ENCODE measurements at places on chromosomes 2 and 18.

DNA sequence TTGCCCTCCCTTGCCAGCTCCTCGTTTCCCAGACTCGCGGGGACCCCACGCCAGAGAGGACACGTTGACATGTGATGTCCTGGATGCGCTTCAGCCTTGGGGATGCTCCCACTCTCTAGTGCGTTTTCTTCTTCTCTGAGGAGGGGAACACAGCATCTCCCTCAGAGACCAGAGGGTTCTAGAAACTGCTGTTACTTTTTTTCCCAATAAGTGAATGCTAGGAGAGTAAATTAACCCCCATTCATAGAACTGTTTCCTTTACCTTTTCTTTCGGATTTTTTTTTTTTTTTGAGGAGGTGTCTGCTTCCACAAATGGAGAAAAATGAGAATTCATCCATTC, 370 bp upstream of the EFEMP1 start:
- no peak for DNase-seq

DNA sequence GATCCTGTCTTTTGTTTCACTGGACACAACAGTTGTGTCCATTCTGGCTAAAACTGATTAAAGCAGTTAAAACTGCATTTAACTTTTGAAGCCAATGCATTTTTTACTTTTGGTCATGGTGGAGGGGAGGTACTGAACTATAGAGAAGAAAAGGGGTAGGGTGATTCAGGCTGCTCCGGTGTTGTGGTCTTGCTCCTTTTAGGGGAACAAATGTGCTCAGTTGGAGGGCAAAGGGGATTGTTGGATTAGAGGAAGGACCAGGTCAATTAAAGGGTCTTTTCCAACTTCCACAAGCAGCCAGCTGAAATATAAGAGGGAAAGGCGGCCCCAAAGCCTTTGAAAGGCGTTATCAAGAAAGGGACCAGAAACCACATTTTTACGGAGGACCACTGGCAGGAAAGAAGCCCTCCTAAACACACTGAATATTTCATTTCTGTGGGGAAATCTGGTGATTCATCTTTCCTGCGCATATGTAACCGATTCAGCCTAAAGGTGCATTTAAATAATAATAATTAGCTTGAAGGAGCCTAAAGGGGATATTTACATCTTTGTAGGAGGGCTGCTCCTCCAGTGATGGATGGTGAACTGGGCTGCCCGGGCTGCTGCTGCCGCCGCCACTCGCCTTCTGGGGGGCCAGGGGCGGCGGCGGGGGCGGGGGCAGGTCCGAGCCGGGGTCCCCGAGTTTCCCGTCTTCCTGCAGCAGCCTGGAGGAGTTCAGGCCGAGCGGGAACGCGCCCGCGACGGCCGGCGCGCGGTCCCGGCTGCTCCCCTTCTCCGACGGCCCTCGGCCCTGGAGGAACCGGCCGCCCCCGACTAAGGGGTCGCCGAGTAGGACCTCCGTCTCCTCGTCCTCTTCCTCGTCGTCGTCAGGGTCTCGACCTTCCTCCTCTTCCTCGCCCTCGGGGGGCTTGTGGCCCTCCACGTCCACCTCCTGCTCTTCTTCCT, 5.2 kb downstream of the SKOR2 start:
- no peak for DNase-seq

DNA sequence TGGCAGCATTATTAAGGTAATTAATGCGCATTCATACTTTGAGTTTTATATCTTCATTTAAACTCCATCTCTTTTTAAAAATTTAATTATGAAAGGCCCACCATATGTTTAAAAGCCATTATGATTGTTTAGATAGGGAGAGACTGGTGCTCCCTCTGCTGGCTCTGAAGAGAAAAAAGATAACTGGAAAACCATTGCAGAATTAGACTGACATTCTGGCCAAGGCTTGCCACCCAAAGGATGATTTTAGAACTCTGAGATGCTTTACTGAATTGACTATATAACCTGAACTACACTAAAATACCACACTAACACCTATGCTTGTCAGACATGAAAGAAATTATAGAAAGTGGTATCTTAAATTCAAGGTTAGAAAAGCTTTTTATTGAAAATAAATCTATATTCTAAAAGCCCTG, 127.6 kb upstream of the SPOPL start:
- no peak for DNase-seq

DNA sequence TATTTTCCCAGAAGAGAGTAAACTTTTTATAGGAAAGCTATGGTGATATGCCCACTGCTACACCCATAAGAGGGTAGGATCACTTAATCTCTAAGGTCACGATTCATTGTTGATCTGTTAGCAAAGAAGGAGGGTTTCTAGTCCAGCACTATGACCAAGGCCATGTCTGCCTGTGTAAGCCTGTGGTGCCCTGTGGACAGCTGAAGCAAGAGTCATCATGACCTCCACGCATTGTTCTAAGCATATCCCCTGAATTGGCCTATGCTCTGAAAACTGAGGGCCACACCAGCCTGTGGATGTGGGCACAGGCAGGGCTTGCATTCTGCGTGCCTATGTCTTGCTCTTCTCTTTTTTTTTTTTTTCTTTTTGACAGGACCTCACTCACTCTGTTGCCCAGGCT, 89.8 kb upstream of the SMIM21 start:
- DNase-seq: no peak

- no peak for DNase-seq
Observed at GRCh38 chr18:26893996-26894395, 28.5 kb upstream of the AQP4 start.

DNA sequence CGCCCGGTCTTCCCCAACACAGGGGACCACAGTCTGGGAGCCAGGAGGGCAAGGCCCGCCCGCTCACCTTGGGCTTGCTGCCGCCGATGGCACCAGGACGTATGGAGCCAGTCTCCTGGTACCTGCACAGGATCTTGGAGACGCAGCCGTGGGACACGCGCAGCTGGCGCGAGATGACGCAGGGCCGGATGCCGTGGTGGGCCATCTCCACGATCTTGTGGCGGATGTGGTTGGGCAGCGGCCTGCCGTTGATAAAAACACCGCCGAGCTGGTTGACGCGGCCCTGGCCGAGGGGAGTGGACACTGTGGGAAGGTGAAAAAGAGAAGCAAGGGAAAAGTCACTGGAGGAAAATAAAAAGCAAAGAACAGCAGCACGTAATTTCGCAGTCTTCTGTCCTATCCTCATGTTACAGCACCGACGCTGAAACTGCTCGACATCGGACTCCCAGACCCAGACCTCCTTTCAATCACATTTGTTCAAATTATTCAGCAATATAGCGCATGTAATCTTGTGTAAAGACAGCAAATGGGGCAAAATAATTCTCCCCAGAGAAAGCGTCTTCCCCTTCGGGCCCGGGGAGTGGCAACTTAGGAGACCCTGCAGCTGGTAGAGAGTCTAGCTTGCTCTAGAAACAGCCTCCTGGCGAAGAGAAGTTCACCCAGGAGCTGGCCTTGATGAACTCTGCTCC, 1.7 kb downstream of the PAX3 start:
- no peak for DNase-seq
